ENCODE measurements at places on chromosomes 16 and 17.

DNA sequence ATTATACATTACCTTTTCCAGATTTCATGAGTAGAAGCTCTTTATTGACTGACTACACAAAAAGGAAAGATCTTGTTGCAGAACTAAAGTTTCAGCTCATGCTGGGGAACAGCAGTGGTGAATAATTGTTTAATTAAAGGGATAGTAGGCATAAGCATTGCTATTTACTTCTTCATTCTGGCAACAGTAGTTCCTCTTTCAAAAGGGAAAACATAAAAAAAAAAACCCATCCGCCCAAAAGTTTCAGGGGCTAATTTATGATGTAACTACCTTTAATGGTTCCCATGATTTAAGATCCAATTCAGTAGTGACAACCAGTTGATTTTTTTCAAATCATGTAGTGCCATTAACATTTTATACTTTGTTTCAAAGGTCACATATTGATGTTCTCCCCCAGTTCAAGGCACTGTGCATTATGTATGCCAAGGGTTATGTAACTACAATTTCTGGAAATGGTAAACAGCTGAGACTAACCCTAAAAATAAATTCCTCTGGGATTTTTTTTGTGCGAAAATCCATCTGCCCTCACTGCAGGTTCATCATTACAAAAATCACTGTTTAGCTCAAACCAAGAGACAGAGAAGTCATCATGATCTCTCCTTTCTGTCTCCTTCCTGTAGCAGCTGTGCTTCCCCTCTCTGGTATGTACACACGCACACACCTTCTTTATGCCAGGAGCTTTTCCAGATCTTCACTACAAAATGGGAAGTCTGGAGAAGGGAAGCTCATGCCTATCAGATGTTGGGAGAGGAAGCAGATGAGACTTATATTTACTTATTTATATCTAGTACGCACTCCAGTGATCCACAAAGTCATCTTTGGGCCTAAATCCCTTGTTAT is 2.2 kb upstream of the PHLPP2 start:
- peaks cover 11% of the 10 kb centered on the region for H3K36me3 ChIP-seq
- no peaks in the 10 kb centered on the region for H3K27me3 ChIP-seq
- peaks cover 27% of the 10 kb centered on the region for H3K4me1 ChIP-seq
- H3K4me3 ChIP-seq: no peak overlapping the region
- no peak for DNase-seq
- no peak overlapping the region for H3K27ac ChIP-seq

- no peak for DNase-seq
- peak overlapping the region; percentile 93 for H3K27ac ChIP-seq
- no peaks in the 10 kb centered on the region for H3K36me3 ChIP-seq
- H3K27me3 ChIP-seq: no peaks in the 10 kb centered on the region
- peaks cover 73% of the 10 kb centered on the region for H3K4me1 ChIP-seq
These were observed 7.1 kb downstream of the UBE2O start for GRCh38 chr17:76445697-76446448.

DNA sequence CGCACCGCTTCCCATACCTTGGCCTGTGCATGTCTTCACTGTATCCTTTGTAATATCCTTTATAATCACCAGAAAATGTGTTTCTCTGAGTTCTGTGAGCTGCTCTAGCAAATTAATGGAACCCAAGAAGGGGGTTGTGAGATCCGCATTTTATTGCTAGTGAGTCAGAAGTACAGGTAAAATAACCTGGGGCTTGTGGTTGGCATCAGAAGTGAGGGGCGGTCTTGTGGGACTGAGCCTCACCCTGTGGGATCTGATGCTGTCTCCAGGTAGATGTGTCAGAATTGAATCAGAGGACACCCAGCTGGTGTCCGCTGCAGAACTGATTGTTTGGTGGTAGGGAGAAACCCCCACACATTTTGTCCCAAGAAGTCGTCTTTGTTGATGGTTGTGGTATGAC is 382.4 kb downstream of the SNX29 start:
- H3K4me3 ChIP-seq: no peak overlapping the region
- DNase-seq: no peak
- no peak overlapping the region for H3K27ac ChIP-seq
- H3K36me3 ChIP-seq: no peaks in the 10 kb centered on the region
- no peaks in the 10 kb centered on the region for H3K4me1 ChIP-seq

DNA sequence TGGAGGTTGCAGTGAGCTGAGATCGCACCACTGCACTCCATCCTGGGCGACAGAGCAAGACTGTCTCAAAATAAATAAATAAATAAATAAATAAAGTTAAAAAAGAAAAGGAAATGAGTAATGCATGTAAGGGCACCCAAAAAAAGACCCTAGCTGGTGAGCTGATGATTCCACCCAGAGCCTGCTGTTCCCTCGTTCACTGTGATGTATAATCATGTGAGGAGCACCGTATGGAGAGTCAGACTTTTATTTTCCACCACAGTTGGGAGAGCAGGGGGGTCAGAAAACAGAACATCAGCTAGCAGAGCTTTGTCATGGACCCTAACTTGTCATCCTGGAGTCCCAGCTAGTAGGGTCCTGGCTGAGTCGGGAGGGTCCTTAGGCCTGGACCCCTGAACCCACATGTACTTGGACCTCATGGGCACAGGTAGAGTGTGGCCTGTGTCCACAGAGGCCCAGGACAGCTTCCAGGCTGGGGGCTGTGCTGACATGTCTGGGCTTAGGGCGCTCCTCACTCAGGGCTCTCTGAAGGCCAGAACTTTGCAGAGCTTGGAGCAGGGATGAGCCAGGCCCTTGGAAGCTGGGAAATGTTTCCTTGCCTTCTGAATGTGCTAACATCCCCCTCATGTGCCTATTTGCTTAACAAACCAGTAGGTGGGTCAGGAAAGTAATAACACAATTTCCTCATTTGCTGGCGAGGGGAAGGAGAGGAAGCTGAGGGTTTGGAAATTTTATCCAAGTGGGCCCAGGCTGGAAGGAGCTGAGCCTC is 18.8 kb upstream of the LASP1NB start:
- H3K4me1 ChIP-seq: peaks cover 62% of the 10 kb centered on the region
- DNase-seq: no peak
- peak overlapping the region; percentile 20 for H3K27ac ChIP-seq
- no peak overlapping the region for H3K4me3 ChIP-seq

- no peak overlapping the region for H3K4me3 ChIP-seq
- no peak overlapping the region for H3K27ac ChIP-seq
- H3K36me3 ChIP-seq: no peaks in the 10 kb centered on the region
These were observed 135.0 kb downstream of the CDK5R1 start for GRCh38 chr17:32621612-32622312.

GRCh38 chr16:49011901-49012300 is 269.7 kb downstream of the CBLN1 start:
- H3K27ac ChIP-seq: no peak overlapping the region
- no peak overlapping the region for H3K4me3 ChIP-seq
- no peak for DNase-seq

- no peak overlapping the region for H3K27ac ChIP-seq
- H3K36me3 ChIP-seq: no peaks in the 10 kb centered on the region
- H3K27me3 ChIP-seq: no peaks in the 10 kb centered on the region
- no peaks in the 10 kb centered on the region for H3K4me1 ChIP-seq
- no peak overlapping the region for H3K4me3 ChIP-seq
These were observed 6.4 kb downstream of the NECAB2 start for GRCh38 chr16:83974475-83974874.

DNA sequence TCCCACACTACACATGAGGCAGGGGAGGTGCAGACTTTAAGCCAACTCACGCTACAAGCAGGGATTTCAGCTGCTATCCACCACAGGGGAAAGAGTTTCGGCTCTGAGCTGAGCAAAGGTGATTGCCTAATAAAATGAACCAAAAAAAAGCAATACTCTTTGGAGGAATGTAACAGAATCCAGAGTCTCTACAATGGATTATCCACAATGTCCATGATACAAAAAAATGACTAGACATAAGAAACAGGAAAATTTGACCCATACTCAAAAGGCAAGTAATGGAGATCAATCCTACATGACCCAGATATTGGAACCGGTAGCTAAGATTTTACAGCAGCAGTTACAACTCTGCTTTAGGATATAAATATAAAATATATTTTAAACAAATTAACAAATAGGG is 19.0 kb upstream of the TMEM204 start:
- no peaks in the 10 kb centered on the region for H3K27me3 ChIP-seq
- no peaks in the 10 kb centered on the region for H3K4me1 ChIP-seq
- no peak for DNase-seq
- no peak overlapping the region for H3K27ac ChIP-seq

- no peaks in the 10 kb centered on the region for H3K36me3 ChIP-seq
- peaks cover 77% of the 10 kb centered on the region for H3K27me3 ChIP-seq
- no peaks in the 10 kb centered on the region for H3K4me1 ChIP-seq
- H3K27ac ChIP-seq: no peak within 1 kb of the TSS
These were observed at the start of gene PRAC2 for GRCh38 chr17:48722915-48723422. PRAC2 (plus strand) TSS chr17:48723185; CDS start chr17:48724411, 1,226 bp downstream.

Data from right atrium auricular region (tissue), 2 donors.